Colonic mucosa (tissue), 4 donors: ENCODE measurements at places on chromosomes 3 and 15. TPM values are rescaled to one million over a fixed set of nuclear protein-coding genes. Genes with fewer than 3 reads are reported as not detected.

The TTC23 gene
- total RNA-seq: 19.3 TPM

The ACKR2 gene
- total RNA-seq: 6.5 TPM

The TM6SF1 gene
- 1.5 TPM for total RNA-seq

The CLDN1 gene
- 2.2 TPM for total RNA-seq

The RASA2 gene
- 12.0 TPM for total RNA-seq

The GOLGA6B gene
- total RNA-seq: not detected

The WDR93 gene
- total RNA-seq: not detected

The GOLGA8O gene
- total RNA-seq: 0.22 TPM

DNA sequence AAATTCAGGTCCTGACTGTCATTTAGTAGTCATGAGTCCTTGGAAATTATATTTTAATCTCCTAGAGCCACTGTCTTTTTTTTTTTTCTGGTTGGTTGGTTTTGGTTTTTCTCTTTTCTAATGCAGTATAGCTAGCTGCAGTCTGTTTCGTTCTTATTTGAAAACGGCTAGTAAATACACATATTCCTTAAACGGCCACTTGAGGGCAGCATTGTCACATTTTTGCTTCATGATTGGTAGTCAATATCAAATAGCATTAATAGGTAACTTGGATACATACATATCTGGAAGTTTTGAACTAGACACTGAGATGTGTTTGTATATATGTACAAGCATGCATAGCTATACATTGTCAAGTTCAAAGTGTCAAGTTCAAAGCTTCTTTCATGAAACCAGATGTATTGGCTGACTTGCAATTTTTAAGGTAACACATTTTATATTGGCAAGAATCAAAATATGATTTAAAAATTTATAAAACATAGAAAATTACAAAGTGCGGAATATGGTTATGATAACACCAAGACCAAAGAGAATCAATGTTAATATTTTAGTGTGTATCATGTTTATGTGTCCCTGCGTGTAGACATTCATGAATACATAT, 22.5 kb downstream of the GABRA5 start:
- no peaks in the 10 kb centered on the region for H3K4me1 ChIP-seq
- DNase-seq: peak; percentile 51
- H3K27ac ChIP-seq: no peak overlapping the region
- H3K27me3 ChIP-seq: no peaks in the 10 kb centered on the region

- H3K27ac ChIP-seq: no peak overlapping the region
- H3K4me3 ChIP-seq: no peak overlapping the region
- H3K36me3 ChIP-seq: no peaks in the 10 kb centered on the region
- H3K27me3 ChIP-seq: no peaks in the 10 kb centered on the region
- H3K4me1 ChIP-seq: peaks cover 25% of the 10 kb centered on the region
- no peak for DNase-seq
Observed at GRCh38 chr15:90414408-90415028, 26.5 kb downstream of the IQGAP1 start.

- H3K27ac ChIP-seq: no peak overlapping the region
- no peaks in the 10 kb centered on the region for H3K27me3 ChIP-seq
- DNase-seq: no peak
- H3K4me1 ChIP-seq: no peaks in the 10 kb centered on the region
Observed at GRCh38 chr3:175066617-175067415, 207.7 kb downstream of the NAALADL2 start.

DNA sequence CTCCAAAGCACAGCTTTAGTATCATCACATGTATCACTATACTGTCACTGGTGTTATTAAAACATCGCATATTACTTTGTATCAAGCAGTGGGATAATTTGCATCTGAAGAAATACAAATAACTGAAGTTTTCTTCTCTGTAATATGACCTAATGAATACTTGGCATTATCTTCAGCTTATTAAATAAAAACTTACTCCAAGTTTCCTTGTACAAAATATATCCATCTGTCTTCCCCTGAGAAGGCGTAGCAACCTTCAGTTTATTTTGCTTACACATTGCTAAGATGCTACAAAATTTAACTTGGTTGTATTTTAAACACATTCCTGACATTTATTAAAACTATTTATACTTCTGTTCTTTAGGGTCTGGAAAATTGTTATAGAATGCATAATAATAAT, 13.7 kb downstream of the FGF7 start:
- DNase-seq: no peak
- H3K27me3 ChIP-seq: no peaks in the 10 kb centered on the region
- H3K4me1 ChIP-seq: no peaks in the 10 kb centered on the region
- no peaks in the 10 kb centered on the region for H3K36me3 ChIP-seq

- no peak for DNase-seq
- no peaks in the 10 kb centered on the region for H3K36me3 ChIP-seq
Observed at GRCh38 chr3:36520241-36521006, 140.1 kb downstream of the STAC start.

- no peaks in the 10 kb centered on the region for H3K4me1 ChIP-seq
- H3K27ac ChIP-seq: no peak overlapping the region
- no peak overlapping the region for H3K4me3 ChIP-seq
- H3K27me3 ChIP-seq: no peaks in the 10 kb centered on the region
- no peak for DNase-seq
- H3K36me3 ChIP-seq: no peaks in the 10 kb centered on the region
Observed at GRCh38 chr15:100140527-100141308, 201.1 kb downstream of the ADAMTS17 start.

DNA sequence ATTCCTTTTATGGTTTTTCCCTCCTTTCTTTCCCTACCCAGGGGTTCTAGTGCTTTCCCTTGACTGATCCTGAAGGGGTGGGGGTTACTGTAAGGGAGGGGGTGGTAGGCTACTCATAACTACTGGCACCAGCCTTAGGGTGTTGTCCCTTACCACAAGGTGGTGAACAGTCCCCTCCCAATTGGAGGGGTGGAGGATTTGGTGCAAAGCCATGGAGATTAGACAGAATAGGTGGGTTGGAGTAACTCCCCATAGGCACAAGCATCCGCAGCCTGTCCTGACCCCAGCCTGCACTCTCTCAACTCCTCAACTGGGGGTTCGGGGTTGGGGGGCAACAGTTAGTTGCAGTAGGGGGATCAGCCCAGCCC, 2.6 kb upstream of the HYAL2 start:
- H3K4me1 ChIP-seq: peaks cover 23% of the 10 kb centered on the region
- H3K4me3 ChIP-seq: no peak overlapping the region
- no peaks in the 10 kb centered on the region for H3K27me3 ChIP-seq
- no peak for DNase-seq
- no peak overlapping the region for H3K27ac ChIP-seq

GRCh38 chr3:7487763-7488162, 626.8 kb downstream of the GRM7 start:
- no peaks in the 10 kb centered on the region for H3K4me1 ChIP-seq
- H3K27me3 ChIP-seq: no peaks in the 10 kb centered on the region
- no peak overlapping the region for H3K4me3 ChIP-seq
- H3K36me3 ChIP-seq: no peaks in the 10 kb centered on the region
- no peak overlapping the region for H3K27ac ChIP-seq
- DNase-seq: no peak
